ENCODE measurements at places on chromosomes 16 and 17.

DNA sequence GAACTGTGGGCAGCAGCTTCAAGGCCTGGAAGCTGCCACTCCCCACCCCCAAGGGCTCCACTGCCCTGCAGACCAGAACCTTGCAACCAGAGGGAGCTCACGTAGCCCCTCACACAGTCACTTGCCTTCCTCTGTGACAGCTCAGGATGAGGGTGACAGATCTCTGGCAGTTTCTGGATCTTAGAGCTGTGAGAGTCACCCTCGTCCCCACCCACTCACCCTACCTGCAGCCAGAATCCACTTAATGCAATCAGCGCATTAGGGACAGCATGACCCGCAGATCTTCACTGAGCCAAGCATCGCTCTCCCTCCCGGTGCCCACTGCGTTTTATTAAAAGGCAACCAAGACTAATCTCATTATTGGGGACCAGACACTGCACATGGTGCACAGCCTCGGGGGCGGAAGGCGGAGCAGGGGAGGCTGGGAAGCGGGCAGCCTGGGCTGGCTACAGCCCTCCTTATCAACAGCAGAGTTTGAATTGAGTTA is 3.5 kb downstream of the CYB561 start:
- no peak for DNase-seq

DNA sequence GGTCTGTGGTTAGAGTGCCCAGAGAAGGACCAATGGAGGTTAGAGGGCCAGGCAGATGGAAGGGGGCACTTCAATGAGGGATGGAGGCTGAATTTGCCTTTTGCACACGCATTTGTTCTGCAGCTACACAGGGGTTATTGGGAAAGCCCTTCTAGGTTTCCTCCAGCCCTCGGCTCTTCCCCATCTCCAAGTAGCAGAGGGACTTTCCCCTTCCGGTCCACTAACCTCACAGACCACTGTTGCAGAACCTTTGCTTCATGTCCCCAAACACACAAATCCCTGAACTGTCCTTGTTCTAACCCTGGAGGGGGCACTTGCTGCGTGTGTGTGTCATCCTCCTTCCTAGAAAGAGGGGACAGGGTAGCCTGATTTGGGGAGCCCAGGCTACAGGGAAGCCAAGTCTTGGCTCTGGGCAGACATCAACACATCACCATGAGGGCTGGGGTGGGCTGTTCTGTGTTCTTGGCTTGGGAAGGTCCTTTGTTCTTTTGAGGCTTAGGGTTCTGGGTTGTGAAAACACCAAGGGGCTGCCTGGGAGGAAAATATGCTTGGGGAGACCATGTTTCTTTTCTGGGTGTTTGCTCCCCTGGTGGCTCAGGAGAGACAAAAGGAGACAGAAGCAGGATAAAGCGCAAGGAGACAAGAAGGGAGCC is 7.3 kb upstream of the NR1D1 start:
- DNase-seq = no peak

GRCh38 chr16:58418601-58419000 is 26.3 kb downstream of the GINS3 start:
- DNase-seq = no peak

DNA sequence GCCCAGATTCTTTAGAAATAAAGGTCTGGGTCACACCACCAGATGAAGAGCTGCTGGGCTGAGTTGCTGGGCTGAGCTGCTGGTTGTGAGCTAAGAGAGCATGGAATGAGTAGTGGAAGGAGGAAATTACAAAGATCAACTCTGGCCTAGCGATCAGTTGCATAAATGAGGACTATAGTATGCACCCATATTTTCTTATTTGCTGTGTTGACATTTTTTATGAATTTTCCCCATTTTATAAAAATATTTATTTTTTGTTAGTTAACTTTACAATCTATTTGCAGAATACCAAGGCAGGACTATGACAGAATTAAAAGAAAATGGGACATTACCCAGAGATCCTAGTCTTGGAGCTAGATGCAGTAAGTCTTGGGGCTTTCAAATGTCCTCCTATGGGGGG is 23.6 kb upstream of the SLC13A2 start:
- DNase-seq = no peak

- DNase-seq = no peak
These were observed 8.8 kb downstream of the CYGB start for GRCh38 chr17:76528528-76529223.

DNA sequence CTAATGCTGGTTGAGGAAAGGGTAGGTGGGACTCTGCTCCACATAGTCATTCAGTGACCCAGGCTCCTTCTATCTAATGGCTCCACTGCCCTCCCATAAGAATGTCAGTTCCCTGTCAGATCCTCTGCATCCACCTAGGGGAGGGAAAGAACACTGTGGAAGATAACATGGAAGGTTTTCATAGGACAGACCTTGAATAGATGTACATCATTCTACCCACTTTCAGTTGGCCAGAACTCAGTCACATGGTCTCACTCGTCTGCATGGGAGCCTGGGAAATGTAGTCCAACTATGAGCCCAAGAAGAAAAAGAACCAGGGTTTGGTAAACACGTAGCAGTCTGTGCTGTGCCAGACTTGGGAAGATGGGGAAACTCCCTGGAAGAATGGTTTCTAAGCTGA is 27.1 kb upstream of the SCNN1B start:
- no peak for DNase-seq

DNA sequence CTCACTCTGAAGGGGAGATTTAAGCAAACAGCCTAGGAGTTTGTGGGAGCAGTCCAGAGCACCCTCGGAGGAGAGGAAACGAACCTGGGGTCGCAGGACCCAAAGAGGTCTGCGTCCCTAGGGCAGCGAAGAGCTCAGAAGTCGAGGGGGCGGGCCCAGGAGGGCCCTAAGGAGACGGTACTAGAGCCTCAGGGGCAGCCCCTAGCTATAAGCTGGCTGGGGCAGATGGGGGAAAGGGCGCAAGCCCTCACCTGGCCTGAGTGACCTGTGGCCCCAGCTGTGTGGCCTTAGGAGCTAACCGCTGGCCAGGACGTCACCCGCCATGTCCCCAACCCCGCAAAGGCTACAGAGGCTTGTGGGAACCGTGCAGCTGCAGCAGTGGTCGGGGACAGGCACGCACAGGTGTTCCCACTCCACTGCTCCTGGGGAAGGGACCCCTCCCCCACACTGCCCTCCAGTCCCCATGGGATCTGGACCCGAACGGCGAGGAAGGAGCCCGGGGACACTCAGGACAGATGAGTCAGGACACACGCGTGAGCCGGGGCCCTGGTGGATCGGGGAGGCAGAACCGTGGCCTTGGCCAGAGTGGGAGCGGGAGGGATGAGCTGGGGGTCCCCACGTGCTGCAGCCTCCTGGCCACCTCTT is 2.0 kb upstream of the CTRB2 start:
- no peak for DNase-seq

DNA sequence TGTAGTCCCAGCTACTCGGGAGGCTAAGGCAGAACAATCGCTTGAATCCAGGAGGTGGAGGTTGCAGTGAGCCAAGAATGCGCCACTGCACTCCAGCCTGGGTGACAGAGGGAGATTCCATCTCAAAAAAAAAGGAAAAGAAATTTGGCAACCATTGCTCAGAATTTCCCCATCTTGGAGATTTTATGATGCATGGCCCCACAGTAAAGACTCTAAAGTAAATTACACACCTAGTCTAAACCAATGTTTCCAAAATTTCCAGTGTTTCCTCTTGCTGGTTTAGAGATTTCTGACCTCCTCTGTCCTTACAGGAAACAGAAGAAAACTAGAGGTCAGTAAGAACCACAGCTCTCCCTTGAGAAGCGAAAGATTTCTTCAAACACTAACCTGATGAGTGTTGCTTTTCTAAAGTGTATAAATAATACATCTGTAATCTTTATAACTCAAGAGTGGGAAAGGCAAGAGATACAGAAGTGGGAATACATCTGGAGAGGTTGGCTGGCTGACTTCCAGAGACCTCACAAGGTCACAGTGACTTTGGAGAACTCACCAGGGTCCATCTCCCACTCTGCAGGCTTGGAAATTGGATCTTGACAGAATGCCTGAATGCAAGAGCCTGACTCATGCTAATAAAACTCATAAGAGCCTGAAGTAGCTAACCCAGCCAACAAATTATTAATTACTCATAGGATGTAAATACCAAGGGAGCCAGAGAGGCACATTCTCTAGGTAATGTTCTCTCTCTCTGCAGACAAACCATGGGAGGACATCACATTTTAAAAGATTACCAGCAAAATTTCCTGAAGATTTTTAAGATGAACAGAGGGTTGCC is 8.8 kb downstream of the ADAT1 start:
- no peak for DNase-seq

GRCh38 chr17:49739641-49740271 is 24.2 kb downstream of the FAM117A start:
- DNase-seq = peak; percentile 83

DNA sequence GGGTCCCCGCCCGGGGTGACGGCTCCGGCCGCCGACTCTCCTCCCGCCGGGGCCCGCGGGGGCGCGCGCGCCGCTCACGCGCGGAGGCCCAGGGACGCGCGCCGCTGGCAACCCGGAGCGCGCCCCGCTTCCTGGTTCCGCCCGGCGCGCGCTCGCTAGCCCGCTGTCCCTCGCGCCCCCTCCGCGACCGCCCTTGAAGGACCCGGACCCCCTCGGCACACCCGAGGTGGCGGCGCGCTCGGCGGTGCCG is at the start of gene STAT5B:
TSS of gene STAT5B (minus strand) at position 33 of the 250 bp plus-strand sequence. CDS start 44,264 bp downstream, outside the sequence.
- DNase-seq = no peak

DNA sequence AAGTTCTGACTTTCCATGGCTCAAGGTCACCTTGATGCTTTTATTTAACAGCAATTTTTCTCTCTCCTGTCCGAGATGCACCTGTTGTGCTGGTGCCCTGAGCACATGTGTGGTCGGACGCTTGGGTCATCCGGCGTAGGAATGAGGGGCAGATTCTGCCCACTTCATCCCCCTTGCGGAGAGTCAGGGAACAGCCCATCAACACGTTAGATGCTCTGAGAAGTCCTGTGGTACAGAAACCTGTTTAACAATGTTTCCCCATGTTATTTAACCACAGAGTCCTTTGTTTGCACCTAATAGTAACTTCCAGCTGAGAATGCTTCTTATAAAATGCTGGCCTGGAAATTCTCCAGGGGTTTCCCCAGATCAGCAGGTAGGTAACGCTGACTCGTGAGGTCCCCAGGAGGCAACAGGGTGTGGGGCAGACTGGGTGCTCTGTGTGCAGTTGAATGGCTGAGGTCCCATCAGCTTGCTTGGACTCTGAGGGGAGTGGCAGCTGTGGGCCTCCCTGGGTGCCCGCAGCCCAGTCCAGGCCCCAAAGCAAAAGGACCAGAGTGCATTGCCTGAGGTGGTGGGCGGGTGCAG is 17.8 kb downstream of the DOC2B start:
- no peak for DNase-seq

GRCh38 chr17:50604513-50604912 is 30.2 kb upstream of the ABCC3 start:
- DNase-seq = no peak

DNA sequence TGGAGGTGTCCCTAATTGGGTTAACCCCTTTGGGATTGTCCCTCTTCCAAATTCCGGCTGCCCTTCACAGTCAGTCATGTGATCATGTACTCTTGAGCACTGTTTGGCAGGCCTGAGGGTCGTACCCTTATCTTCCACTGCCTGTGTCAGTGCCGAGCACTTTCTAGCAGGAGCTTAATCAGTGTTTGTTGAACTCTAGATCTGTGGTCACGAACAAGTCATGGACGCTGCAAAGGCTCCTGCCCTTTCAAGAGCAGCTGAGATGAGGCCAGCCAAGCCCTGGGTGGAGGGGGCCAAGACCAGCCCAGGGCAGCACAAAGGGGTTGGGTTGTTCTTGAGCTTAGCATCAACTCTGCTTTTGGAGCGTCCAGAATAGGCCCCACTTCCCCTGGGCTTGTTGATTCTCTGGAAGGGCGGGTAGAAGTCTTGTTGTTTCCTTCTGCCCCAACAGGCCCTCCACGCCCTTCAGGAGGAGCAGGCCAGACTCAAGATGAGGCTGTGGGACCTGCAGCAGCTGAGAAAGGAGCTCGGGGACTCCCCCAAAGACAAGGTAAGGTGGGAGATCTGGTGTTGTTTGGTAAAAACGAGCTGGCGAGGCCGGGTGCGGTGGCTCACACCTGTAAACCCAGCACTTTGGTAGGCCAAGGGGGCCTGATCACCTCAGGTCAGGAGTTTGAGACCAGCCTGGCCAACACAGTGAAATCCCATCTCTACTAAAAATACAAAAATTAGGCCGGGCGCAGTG is 5.3 kb downstream of the IFI35 start:
- DNase-seq = no peak

DNA sequence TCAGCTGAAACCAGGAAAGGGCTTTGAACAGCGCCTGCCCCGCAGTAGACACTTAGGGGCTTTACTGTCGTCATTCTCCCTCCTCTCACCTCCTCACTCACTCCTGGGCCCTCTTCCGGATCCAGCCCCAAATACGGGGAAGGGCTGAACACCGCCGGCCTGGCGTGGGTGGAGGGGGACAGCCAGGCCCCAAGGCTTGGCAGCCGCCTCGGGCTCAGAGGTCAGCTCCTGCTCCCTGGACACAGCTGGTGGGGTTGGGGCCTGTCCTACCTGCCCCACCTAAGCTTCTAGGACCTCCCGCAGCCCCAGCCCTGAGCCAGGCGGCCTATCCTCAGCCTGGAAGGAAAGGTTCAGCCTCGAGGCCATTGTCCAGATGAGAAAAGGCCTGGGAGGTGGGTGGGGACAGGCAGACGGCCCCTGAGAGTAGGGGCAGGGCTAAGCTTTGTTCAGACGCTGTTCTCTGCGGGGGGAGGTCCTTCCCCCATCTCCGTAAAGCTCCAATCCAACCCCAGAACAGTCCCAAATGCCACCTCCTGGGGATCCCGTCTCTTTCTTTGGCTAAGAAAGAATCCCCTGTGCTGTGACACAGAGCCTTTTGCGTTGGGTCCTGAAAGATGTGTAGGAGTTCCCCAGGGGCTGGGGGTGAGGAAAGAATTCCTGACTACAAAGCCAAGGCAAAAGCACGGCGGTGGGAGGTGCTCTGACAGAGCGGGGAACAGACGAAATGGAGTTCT is 881 bp upstream of the LLGL1 start:
- no peak for DNase-seq

DNA sequence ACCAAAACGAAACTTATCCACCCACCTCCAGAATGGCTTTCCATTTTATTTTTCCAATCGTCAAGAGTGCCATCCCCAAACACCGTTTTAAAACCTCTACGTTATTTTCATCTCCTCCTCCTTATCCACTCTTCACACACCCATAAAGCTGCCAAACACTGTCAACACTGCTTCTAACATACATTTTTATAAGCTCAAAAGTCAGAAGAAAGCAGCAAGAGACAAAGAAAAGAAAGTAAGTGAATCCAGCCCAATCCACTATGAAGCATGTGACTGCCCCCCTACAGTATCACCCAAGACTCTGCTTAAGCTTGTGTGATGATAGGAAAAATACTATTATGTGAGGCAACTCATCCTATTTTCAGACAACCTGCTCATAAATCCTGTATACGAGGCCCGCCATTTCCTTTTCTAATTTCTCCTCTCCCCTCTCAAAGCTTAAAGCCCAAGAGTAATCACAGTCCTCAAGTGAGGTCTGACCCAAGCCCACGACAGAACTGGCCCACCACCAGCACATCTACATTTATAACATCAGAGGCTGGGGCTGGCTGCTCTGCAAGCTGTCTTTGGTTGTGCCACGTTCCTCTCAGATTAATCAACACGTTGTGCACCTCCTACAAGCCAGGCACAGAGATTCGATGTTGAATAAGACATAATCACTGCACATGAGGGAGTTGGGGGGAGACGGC is 16.3 kb downstream of the USP31 start:
- no peak for DNase-seq

GRCh38 chr16:72873044-72873443 is 174.9 kb downstream of the ZFHX3 start:
- DNase-seq = no peak

- DNase-seq = no peak
These were observed 12.4 kb downstream of the IRF8 start for GRCh38 chr16:85911251-85911930.

Measured in stimulated activated CD8-positive, alpha-beta memory T cell treated with anti-CD3 and anti-CD28 coated beads, Interleukin-4, amount 100 ng/mL, for 1 hour (primary cell).